ENCODE measurements at places on chromosomes 12 and 14.

DNA sequence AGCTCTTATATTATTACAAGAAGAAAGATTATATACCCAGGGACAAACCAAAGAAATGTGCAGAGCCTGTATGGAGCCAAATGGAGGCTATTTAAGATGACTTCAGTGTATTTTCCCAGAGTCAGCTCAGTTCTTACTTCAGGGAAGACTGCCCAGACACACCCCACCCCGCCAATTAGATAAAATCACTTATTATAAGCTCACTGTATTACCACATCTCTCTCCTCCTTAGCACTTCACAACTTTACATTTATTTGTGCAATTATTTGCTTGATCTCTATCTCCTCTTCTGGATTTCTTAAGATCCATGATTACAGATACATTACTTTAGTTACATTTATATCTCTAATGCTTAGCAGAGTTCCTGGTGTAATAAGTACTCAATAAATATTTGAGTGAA, 24.7 kb upstream of the WDR89 start:
- no peak for DNase-seq

DNA sequence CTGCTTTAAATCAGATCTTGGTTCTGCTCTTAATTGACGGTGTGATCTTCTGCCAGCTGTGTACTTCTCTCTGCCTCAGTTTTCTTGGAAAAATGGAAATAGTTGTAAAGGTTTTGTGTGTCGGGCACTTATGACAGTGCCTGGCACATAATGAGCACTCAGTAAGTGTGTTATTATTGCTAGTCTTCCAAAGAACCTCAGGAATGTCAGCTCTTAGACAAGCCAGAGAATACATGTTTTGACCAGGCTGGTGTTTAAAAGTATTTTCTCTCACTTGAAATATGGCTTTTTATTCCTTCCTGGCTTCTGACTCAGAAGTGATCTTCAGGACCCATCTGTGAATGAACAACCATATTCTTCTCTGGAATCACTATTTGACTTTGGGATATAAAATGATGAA, 304.1 kb downstream of the SNAPC1 start:
- DNase-seq = no peak

GRCh38 chr12:107488666-107489065, 196.9 kb upstream of the PWP1 start:
- DNase-seq = no peak

- DNase-seq = peak; percentile 9
Measured at GRCh38 chr12:57216921-57217879, 606 bp downstream of the NXPH4 start.

DNA sequence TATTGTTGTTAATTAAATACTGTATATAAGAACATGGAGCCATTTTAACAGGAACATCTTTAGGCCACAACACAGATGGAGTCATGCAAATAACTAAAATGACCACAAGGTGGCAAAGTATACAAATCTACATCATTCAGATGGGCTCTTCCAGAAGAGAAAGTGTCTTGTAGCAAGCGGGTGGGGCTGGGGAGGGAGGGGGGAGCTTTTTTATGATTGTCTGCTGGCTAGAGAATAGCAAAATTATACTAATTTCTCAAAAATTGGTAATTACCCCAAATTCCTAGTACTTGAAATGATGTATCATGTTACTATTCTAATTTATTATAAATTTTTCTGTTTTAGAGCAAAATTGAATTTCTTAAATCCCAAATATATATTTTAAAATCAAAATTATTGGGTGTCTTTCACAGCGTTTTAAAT, 378.7 kb downstream of the PRKD1 start:
- peak; percentile 49 for DNase-seq

- no peak for DNase-seq
Measured at GRCh38 chr14:101820283-101820798, 58.8 kb downstream of the PPP2R5C start.

GRCh38 chr12:54052438-54053002, 1.1 kb upstream of the HOXC4 start:
- DNase-seq = no peak

GRCh38 chr12:124314766-124315165, 19.9 kb downstream of the RFLNA start:
- no peak for DNase-seq

GRCh38 chr14:104688505-104689108, 811 bp upstream of the INF2 start:
- DNase-seq = no peak

- DNase-seq = no peak
Measured at GRCh38 chr12:132662901-132663755, 24.0 kb downstream of the POLE start.

DNA sequence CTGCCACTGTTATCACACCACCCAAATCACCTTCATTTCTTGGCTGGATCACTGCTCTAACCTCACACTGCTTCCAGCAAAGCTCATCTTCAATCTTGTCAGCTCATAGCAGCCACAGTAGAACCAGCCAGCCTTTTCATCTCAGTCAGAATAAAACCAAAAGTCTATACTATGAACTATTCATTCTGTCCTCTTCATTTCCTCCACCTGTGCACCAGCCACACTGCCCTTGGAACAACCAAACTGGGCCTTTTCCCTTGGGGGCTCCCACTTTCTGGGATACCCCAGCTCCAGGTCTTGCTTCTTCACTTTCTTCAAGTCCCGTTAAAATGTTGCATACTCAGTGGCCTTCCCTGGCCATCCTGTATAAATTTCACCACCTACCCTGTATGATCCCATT, 234.4 kb upstream of the DAAM1 start:
- DNase-seq = no peak

- DNase-seq = no peak
Measured at GRCh38 chr12:57154804-57155434, 7.5 kb upstream of the LRP1-AS start.

DNA sequence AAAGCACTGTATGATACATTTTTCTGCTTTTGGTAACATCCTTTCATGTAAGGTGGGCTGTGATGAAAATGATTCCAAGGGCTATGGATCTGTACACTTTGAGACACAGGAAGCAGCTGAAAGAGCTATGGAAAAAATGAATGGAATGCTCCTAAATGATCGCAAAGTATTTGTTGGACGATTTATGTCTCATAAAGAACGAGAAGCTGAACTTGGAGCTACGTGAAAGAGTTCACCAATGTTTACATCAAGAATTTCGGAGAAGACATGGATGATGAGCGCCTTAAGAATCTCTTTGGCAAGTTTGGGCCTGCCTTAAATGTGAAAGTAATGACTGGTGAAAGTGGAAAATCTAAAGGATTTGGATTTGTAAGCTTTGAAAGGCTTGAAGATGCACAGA, 22.1 kb upstream of the SRGAP1 start:
- no peak for DNase-seq

GRCh38 chr12:84632556-84632955, 280.0 kb downstream of the SLC6A15 start:
- DNase-seq = no peak

- DNase-seq = no peak
Measured at GRCh38 chr14:73625706-73626105, 13.4 kb downstream of the ACOT6 start.

DNA sequence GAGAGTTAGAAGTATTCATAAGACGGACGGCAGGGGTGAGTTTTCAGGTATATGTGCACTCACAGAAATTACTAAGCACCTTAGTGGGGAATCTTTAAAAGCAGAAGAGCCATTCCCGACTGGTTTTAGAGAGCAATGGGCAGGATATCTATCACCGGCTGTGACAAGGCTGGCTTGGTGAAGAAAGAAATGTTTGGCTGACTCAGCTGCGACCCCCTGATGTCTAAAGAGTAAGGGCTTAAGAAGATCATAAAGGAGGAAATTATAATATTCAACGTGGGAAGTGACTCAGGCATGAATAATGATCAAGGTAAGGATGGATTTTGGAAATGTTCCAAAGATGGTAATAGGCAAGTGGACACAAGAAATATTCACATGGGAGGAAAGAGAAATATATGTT, 407.6 kb downstream of the TMEM132D start:
- DNase-seq = no peak

GRCh38 chr14:32542507-32542906, 213.4 kb downstream of the AKAP6 start:
- DNase-seq = no peak

DNA sequence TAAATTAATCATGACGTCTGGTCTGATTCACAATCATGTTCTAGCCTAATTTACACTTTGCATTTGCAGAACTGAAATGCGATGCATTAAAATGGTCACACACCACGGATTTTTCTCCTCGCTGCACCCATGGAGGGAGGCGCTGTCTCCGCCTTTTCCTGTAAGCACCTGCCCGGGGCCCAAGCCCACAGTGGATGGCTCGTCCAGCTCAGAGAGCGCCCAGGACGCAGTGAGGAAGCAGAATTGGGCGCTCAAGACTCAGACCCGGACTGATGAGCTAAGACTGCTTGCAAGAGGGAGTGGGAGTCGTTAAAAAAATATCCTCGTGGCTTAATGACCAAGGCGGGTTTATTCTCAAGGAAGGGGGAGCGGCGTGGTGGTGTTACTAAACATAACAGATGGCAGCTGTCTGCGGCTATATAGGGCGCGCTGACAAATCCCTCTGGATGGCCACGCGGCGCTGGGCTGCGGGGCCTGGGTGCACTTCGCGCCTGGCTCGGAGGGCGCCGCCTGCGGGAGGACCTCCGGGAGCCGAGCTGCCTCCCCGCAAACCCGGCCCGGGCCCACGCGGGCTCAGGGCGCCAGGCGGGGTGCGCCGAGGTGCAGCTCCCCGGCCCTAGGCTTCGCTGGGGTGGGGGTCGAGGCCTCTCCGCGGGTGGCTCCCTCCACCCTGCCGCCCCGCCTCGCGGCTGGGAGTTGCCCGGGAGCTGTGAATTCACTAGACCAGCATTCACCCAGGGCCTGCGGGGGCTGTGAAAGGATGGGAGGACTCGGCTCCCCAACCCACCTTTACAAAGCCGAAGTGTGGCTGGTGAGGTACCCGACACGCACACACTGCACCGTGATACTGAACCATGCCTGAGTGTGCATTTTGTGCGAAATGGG, 78.7 kb downstream of the PPM1A start:
- DNase-seq = peak; percentile 89

Measured in NCI-H1092 (cell line).